ENCODE measurements at places on chromosomes 11 and 22.

- no peak for DNase-seq
Measured at GRCh38 chr11:60785136-60785535, at the start of gene MS4A10. Gene MS4A10 (plus strand): TSS chr11:60785333. CDS start chr11:60790336, 5,003 bp downstream.

- DNase-seq = no peak
Measured at GRCh38 chr22:19795617-19796008, 35.0 kb downstream of the TBX1 start.

DNA sequence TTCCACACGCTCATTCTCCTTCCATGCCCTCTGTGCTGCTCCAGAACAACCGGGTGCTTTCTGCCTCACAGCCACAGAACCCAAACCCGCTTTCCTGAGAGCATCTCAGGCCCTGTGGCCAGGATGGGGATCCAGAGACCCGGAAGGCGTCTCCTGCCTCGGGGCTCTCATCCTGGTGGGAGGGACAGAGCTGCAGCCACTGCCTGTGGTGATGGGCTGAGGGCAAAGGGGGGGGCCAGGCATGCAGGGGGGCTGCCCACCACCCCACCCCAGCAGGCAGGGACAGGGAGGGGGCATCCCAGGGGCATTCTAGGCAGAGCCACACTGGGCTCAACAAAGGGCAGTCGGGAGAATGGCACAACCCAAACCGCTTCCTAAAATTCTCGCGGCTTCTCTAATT lies 41.4 kb downstream of the CERK start:
- no peak for DNase-seq

DNA sequence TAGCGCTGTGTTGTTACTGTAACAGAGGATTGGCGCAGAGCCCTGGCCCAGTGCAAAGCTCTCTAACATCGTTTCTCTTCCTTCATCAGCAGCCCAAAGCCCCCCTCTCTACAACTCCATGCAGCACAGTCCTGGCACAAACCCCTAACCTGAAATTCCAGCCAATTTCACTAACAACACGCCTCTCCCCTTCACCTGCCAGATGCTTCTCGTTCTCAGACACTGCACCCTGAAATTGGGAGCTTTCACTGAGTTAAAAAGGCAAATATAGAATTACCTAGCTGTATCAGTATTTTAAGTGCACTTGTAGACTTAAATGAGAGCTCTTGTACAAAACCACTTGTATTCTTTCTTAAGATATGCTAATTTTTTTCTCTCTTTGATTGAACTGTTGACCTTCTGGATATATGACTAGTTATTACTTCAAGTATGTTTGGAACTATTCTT lies 16.3 kb downstream of the GRAP2 start:
- DNase-seq = no peak

- DNase-seq = no peak
Measured at GRCh38 chr11:62484352-62484751, 62.3 kb downstream of the AHNAK start.

- DNase-seq = no peak
Measured at GRCh38 chr11:118636569-118637290, 29.3 kb downstream of the PHLDB1 start.

DNA sequence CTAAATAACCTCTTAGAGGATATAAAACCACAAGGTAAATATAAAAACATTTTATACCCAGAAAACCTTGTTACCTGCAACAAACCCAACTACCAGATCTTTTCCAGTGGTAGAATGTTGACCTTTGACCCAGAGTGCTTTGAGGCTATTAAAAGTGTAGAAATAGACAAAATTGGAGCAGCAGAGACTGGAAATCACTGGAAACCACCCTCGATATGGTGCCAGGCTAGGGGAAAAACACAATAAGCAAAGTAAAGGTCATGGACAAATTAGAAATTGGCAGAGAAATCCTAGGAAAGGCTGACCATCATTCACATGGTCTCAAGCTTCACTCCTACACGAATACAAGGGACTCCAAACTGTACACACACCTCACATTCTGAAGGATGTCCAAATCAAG lies 26.7 kb downstream of the SLC25A17 start:
- no peak for DNase-seq

Data from CD4-positive, alpha-beta T cell treated with Interleukin-15 for 1 hour (primary cell).